MCF 10A (cell line): ENCODE measurements at places on chromosomes 4 and X. TPM values are rescaled to one million over a fixed set of nuclear protein-coding genes. Genes with fewer than 3 reads are reported as not detected.
A peak's percentile ranks its signal among the peaks of the same experiment; 100 is the strongest.

GRCh38 chr4:26321373-26322221, 783 bp downstream of the RBPJ start:
- peak; percentile 24 for DNase-seq

DNA sequence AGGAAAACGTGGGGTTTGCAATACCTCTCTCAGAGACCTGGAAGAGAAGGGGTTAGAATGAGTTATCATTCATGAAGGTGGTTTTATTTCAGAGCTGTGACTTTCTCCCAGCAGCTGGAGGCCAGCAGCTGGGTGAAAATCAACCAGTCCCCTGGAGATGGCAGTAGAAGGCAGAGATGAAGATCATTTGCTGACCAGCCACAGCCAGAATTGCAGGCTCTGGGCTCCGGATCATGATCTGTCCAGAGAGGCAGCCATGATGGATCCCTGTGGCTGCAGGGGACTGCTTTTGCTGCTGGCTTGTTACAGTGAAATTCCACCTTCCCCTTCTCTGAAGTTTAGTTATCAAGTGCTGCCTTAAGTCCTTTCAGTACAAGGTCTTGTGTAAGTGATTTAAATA, 46.9 kb upstream of the TAB3 start:
- DNase-seq: peak; percentile 33

GRCh38 chr4:155263480-155263879, 55.0 kb downstream of the NPY2R start:
- DNase-seq: no peak

GRCh38 chr4:108651014-108651791, 804 bp downstream of the OSTC start:
- DNase-seq: peak; percentile 42

DNA sequence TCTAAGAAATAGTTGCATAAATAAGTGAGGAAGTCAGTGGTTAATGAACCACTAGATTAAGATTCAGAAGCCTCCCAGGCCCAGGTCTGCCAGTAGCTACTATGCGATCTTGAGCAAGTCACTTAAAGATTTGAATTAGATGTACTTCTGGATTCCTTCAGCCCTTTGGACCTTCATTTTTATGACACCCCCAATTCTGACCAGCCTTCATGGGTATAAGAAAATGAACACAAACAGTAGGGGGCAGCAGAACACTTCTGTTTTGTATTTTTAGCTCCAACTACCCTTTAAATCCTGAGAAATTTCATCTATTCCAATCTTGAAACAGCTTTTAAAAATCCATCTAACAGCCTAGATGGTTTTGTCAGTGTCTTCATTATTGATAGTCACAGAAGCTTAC, 19.0 kb downstream of the TMEM47 start:
- peak; percentile 57 for DNase-seq

- no peak for DNase-seq
These were observed 242.9 kb downstream of the ARHGAP24 start for GRCh38 chr4:85717847-85718246.

DNA sequence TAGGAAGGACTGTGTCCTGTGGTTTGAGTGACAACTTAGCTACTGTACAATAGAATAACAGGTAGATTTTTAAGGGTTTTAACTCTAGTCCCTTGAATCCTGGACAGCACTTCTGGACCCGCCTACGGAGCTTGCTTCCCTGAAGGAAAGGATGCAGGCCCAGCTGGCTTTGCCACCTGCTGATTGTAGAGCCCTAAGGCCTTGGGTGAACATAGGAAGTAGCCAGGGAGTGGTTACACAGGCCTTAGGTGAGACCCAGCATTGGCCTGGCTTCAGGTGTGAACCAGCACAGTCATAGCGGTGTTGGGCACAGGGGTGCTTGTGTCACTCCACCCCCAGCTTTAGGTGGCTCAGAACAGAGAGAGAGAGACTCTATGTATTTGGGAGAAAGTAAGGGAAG, 413.5 kb downstream of the GRIA2 start:
- no peak for DNase-seq

Gene STAP1
- not detected in 2 replicates for total RNA-seq

- DNase-seq: no peak
These were observed 74.3 kb downstream of the TECRL start for GRCh38 chr4:64334964-64335363.

Gene CLCN4
- total RNA-seq: 7.3 and 9.3 TPM in 2 replicates

Gene ARMCX1
- not detected in 2 replicates for total RNA-seq

- DNase-seq: peak; percentile 54
These were observed 6.6 kb downstream of the IBSP start for GRCh38 chr4:87805971-87806370.
